Kidney epithelial cell (primary cell): ENCODE measurements at places on chromosomes 11 and 22. TPM values are rescaled to one million over a fixed set of nuclear protein-coding genes. Genes with fewer than 3 reads are reported as not detected.

DNA sequence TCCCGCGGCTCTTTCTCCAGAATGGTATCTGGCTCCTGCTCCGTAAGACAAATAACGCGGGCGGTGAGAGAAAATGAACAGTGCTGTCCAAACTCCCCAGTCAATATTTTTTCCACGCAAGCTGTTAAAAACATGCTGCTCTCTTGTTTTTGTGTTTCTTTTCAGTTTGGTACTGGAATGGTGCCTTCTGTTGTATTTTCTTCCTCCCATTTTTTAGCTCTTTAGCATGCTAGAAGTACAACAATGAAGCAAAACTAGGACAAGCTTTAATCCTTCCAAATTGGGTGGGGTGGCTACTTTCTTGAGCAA is 599 bp upstream of the PPP2R1B start:
- no peak for DNase-seq

- DNase-seq, result no peak
Measured at GRCh38 chr11:130488848-130489584, 40.6 kb downstream of the ADAMTS15 start.

Gene CNTF
- total RNA-seq, result 0.96 and 1.1 TPM in 2 replicates

- DNase-seq, result no peak
Measured at GRCh38 chr22:20174785-20175596, 24.1 kb upstream of the CCDC188 start.

Gene UQCR10
- total RNA-seq, result 62.0 and 75.5 TPM in 2 replicates
